ENCODE measurements at places on chromosomes 12 and 14.

GRCh38 chr12:130764475-130765185 is 48.5 kb upstream of the RIMBP2 start:
- DNase-seq, result no peak

DNA sequence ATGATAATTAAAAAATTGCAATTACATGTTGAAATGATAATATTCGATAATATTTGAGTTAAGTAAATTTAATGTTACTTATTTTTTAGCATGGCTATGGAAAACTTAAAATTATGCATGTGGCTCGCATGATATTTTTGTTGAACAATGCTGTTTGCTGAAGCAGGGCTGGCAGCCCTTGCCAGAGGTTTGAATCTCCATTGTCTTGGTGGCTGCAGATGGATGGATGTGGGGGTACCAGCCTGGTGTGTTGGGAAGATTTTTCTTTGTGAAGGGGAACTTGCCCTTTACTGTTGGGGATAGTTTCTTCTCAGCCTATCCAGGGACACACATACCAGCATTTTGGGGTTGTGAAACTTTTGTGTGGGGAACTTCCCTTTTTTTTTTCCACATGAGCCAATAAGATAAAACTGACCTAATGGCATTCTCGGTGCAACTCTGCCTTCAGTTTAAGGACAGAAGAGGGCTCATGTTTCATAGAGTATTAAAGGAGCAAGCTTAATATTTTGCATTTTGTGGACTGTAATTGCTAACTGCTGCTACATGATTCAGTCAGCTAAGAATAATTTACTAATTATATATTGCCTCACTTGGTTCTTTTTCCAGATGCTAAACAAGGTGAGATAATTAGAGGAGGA is 8.8 kb downstream of the RASSF3 start:
- no peak for DNase-seq

DNA sequence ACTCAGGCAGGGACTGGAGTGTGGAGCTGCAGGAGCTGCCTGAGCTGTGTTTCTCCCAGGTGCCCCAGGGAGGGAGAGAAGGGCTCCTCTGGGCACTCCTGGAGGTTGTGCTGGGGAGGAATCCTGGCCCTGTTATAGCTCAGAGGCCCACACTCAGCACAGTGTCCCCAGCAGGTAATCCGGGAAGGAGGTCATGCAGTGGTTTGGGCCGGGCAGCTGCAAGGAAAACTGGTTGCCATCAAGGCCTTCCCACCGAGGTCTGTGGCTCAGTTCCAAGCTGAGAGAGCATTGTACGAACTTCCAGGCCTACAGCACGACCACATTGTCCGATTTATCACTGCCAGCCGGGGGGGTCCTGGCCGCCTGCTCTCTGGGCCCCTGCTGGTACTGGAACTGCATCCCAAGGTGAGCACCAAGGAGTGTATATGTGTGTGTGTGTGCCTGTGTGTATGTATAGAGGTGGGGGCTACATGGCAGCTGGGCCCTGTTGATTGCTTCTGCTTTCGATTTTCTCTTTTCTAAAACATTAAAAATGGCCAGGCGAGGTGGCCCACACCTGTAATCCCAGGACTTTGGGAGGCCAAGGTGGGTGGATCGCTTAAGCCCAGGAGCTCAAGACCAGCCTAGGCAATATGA is 2.0 kb downstream of the AMHR2 start:
- no peak for DNase-seq

GRCh38 chr12:103960616-103961227 is 5.0 kb upstream of the TDG start:
- no peak for DNase-seq

DNA sequence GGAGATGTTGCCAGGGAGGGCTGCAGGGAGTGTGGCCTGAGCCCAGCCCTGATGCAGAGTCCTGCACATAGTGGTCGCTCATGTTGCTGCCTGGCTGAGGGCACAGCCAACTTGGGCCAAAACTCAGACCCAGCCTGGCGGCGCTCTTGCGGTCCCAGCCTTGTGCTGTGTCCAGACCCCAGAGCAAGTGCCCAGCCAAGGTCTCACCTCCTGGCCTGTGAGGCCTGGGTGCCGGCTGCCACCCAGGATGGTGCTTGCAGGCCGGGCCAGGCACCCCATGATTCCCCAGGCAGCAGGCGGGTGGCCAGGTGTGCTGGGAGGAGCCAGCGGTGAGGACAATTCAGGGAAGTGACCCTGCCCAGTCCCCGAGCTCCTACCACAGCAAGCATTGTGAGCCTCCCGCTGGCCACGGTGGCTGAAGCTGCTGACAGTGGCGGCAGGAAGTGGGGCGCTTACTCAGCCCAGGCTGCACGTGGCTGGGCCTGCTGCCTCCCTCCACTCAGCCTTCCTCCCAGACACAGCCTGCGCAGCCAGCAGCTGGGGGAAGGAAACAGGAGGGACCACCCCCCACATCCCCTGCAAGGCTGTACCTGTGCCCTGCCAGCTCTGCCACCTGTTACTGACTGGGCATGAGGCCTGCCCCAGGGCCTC is 17.7 kb upstream of the PGF start:
- DNase-seq, result no peak

- no peak for DNase-seq
These were observed 5.4 kb upstream of the BCAT1 start for GRCh38 chr12:24954261-24954660.

- DNase-seq, result no peak
These were observed 7.7 kb downstream of the JDP2 start for GRCh38 chr14:75435473-75435872.

- DNase-seq, result no peak
These were observed 432.6 kb downstream of the LRIG3 start for GRCh38 chr12:58487678-58488161.

DNA sequence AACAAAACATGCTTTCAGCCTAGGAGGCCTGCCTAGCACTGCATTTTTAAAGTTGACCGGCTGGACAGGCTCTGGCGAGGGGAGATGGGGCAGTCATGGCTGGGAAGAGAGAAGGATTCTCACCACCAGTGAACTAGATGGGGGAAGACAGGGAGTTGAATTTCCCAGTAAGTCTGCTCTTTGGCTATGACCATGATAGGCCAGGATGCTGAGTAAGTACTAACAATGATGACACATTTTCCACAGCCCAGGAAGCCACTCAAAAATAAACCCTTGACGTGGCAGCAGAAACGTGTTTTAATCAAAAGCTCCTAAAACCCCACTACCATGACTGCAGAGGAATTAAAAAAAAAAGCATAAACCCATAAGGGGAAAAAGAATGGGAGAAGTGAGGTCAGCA is 19.0 kb downstream of the KCTD10 start:
- no peak for DNase-seq

DNA sequence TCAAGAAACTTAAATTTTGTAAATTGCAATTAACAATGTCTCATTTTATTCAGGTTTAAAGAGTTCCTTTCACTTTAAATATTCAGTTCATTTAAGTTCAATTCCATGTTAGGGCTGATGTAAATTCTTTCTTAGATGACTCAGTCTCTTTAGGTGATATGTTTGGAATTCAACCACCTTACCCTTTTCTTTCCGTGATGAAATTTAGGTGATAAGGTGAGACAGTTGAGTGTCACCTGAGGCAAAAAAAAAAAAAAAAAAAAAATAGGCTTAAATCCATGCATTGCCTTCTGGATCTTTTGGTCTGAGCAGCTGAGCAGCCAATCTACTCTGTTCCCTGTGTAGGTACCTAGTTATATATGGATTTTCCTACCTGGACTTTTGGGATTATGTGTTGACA is 299.5 kb downstream of the DAD1 start:
- DNase-seq, result no peak

- no peak for DNase-seq
These were observed 223.3 kb downstream of the RGS6 start for GRCh38 chr14:72155379-72155993.

GRCh38 chr14:41663473-41663850 is 56.8 kb downstream of the LRFN5 start:
- no peak for DNase-seq

DNA sequence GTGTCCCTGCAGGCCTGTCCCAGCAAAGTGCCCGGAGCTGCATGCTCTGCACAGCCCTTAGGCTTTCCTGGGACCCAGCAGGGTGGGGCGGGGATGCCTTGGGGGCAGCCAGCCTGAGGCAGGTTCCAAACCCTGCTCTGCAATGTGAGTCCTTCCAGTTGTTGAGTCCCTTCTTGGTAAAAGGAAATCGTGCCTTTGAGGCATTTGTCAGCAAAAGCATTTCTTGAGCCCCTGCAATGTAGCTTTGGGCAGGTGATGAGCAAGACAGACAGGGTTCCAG is 38.1 kb upstream of the TRAF3 start:
- no peak for DNase-seq

- no peak for DNase-seq
These were observed 375.2 kb downstream of the AACS start for GRCh38 chr12:125440399-125440798.

DNA sequence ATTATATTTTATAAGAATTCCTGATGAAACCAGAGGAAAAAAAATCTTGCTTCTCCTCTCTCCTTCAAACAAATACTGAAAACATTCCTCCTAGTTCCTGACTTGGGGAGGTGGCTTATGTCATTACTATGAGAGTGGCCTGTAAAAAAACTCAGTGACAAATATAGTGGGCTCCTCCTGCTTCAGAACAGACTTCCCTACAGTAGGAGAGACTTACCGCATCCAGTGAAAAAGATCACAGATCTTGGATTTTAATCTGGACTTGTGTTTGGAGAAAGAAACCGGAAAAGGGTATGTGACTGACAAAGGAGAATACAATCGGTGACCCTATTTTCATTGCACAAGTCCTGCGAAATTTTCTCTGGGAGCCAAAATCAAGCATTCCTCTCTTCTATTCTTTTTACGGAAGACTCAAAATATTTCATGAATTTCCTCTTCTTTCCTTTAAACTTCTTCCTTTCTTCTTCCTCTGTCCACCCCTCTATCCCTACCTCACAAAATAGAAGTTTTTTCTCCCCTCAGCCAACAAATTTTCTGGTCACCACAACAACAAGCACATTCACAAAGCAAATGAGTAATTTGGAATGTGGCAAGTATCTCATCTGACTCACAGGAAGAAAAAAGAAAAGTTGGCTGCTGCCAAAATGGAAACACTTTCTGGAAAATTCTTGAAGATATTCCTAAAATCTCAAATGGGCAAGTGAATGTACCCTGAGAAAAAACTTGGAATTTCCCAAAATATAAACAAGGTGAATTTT is 185.1 kb upstream of the CDKN3 start:
- DNase-seq, result no peak

- DNase-seq, result no peak
These were observed 14.0 kb downstream of the MANSC1 start for GRCh38 chr12:12336049-12336411.

DNA sequence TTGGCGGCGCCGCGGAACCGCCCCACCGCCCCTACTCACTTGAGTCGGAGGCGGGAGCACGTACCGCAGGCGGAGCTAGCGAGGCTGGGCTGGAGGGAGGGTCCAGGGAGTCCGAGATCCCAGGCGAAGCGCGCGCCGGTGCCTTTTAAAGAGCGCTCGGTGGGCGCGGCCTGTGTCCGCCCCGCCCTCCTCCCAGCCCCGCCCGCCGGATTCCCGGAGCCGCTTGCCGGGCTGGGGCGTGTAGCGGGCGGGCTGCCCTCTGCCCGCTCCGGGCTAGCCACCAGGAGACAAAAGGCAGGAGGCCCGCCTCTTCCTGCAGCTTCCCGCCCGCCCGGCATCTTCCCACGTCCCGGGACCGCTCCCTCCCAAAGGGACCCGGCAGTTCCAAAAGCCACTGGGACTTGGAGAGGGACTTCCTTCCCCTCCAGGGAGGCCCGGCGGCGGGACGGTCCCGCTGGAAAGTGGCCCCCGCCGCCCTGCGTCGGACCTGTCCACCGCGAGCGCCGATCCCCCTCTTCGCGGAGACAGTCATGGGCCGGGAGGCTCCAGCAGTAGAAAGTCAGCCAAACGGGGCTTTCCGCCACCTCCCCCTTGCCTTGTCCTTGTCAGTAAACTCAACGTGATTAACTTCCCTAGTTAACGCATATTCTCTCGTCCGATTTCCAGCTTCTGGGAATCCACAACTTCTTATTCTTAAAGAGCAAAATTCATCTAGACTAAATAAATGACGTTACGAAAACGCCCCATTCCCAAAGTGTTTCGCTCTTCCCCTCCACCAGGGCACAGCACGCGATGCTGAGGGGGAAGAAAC is at the start of gene CSRP2:
TSS of gene CSRP2 (minus strand) at position 121 of the 811 bp plus-strand sequence. CDS start 12,759 bp downstream, outside the sequence.
- DNase-seq, result peak; percentile 21

GRCh38 chr12:120801146-120801545 is 75.5 kb downstream of the ACADS start:
- no peak for DNase-seq

DNA sequence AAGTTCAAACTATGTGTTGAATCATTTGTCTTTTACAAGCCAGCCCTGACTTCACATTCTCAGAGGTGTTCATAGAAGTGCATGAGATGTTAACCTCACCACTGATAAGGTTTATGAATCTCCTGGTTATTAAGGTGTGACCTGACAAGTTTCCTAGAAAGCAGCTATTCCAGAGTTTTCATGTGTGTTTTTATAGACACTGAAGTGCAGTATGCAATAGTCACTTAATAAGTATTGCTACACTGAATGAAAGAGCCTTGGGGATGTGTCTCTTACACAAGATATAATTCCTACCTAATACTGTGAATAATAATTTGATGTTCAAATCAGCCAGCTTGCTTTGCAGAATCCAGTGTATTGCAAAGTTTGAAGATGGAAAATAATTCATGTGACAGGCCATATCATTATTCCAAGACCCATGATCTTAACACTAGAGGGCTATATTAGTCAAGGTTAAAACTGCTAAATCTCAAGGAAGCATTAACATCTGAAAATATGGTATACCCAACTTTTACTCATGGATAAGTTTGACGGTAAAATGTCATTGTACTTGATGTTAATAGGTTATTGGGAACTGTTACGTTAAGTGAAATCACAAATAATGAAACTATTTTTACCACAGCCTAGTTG is 13.0 kb downstream of the SLC25A3 start:
- no peak for DNase-seq

DNA sequence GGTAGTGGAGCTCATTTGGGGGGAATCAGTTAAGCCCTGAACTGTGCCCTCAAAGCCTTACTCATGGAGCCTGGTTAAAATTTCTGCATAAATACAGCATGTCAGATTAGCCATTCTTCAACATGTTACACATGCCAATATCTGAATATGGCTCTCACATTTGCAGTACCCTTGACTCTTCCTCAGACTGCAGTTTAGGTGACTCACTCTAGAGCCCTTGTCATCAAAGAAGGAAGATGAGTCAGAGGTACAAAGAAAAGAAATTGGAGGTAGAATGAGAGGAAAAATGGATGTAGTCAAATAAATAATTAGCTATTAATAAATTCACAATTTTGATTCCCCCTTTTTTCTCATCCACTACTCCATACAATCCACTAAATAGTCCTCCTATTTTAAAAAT is 23.6 kb upstream of the OR4K2 start:
- DNase-seq, result no peak

- DNase-seq, result no peak
These were observed 28.8 kb downstream of the VPS37B start for GRCh38 chr12:122866950-122867607.
